Heart left ventricle (tissue), 16 donors: ENCODE measurements at places on chromosomes 4 and X.

DNA sequence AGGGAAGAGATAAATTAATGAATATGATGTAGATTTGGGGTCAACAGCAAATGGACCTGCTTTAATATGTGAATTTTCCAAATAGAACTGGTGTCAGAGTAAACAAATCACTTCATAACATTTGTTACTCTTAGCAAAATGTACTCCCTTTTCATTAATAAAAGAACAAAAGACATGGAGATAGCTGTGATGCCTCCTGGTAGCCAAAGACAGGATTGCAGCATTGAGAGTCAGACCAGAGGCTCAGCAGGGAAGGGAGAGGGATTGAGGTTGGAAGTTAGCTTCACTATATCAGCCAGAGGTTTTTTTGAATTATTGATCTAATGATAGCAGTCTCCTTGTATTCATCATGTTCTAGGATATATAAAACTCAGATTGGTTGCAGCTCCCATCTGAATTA lies 17.4 kb upstream of the RAB40A start:
- H3K27me3 ChIP-seq, result no peaks in the 10 kb centered on the region
- no peak for DNase-seq
- H3K4me1 ChIP-seq, result no peaks in the 10 kb centered on the region

GRCh38 chr4:162912482-162912881 lies 254.2 kb downstream of the NAF1 start:
- no peak for DNase-seq
- no peaks in the 10 kb centered on the region for H3K27me3 ChIP-seq
- no peak overlapping the region for H3K27ac ChIP-seq
- no peaks in the 10 kb centered on the region for H3K4me1 ChIP-seq
- H3K4me3 ChIP-seq, result no peak overlapping the region

DNA sequence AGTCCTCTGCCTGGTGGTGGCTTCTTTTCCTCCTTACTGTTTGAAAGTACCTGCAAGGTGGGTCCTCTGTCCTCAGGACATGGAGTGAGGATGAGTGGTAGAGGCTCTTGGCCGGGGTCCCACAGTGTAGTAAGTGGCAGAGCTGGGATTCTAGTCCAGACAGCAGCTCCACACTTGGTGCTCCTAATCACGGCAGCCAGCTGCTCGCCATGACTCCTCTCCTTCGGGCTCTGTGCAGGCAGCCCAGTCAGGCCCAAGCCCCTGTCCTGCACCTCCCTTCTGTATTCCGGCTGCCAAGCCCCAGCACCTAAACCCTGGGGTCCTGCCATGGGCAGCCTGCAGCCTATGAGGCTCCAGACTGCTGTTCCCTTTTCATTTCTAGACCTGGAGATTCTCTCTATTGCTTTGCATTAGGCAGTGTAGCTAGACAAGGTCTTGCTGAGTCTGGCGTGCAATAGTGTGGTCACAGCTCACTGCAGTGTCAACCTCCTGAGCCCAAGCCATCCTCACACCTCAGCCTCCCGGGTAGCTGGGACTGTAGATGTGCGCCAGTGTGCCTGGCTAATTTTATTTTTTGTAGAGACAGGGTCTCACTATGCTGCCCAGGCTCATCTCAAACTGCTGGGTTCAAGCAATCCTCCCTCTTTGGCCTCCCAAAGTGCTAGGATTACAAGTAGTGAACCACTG lies 24.9 kb downstream of the NSD2 start:
- DNase-seq, result no peak
- no peaks in the 10 kb centered on the region for H3K36me3 ChIP-seq
- H3K27ac ChIP-seq, result no peak overlapping the region
- H3K4me1 ChIP-seq, result peaks cover 7% of the 10 kb centered on the region
- no peak overlapping the region for H3K4me3 ChIP-seq
- H3K27me3 ChIP-seq, result no peaks in the 10 kb centered on the region

- no peaks in the 10 kb centered on the region for H3K4me1 ChIP-seq
- no peaks in the 10 kb centered on the region for H3K36me3 ChIP-seq
- no peak overlapping the region for H3K4me3 ChIP-seq
- DNase-seq, result no peak
- H3K27me3 ChIP-seq, result no peaks in the 10 kb centered on the region
Measured at GRCh38 chr4:14910411-14910810, 91.9 kb upstream of the CPEB2 start.

DNA sequence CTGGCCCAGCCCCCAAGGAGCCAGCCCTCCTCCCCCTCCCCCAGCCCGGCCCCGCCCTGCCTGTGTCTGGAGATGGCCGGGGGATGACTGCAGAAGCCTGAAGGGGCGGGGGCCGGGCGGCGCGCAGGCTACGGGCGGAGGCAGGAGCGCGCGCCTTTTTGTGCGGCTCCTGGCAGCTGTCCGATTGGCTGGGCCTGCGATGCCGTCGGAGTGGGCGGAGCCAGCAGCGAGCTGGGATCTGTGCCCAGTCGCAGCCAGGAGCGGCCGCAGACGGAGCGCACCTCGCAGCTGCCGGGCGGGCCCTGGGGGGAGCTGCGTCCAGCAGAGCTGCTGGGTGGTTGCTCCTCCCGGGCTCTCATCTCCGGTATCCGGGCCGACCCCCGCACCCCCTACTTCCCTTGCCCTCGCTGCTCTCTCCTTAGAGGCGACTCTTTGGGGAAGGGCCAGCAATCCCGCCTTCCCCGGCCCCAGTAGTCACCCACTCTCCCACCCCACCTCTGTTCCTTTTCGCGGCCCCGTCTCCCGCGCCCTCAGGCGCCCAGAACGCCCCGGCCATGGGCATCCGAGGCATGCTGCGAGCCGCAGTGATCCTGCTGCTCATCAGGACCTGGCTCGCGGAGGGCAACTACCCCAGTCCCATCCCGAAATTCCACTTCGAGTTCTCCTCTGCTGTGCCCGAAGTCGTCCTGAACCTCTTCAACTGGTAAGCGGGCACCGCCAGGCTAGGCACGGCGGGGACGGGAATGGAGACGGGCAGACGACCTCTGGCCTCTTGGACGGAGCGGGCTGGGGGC lies at the start of gene GABRQ:
Gene GABRQ (plus strand): TSS at position 247 of the 794 bp plus-strand sequence. CDS start 308 bp downstream, at position 555.
- DNase-seq, result peak; percentile 27

DNA sequence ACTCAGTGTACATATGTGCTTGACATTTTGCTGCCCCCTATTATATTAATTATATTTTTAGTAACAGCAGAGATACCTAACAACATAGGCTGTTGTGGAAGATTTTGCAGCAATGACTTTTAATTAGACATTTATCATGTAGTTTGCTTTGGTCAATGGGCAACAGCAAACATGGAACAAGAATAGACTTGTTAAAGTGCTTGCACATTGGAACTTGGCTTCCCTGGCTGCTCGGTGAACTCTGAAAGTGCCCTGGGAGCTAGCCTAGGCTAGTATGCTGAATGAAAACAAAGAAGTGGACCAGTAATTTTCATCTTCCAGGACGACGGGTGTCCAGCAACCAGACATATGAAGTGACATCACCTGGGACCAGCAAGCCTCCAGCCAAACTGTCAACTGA lies 1157.1 kb downstream of the ARAP2 start:
- no peaks in the 10 kb centered on the region for H3K36me3 ChIP-seq
- no peak overlapping the region for H3K27ac ChIP-seq
- no peak for DNase-seq
- H3K4me1 ChIP-seq, result no peaks in the 10 kb centered on the region
- no peak overlapping the region for H3K4me3 ChIP-seq
- no peaks in the 10 kb centered on the region for H3K27me3 ChIP-seq

GRCh38 chrX:118551426-118551825 lies 55.8 kb downstream of the DOCK11 start:
- DNase-seq, result no peak
- H3K4me3 ChIP-seq, result no peak overlapping the region

DNA sequence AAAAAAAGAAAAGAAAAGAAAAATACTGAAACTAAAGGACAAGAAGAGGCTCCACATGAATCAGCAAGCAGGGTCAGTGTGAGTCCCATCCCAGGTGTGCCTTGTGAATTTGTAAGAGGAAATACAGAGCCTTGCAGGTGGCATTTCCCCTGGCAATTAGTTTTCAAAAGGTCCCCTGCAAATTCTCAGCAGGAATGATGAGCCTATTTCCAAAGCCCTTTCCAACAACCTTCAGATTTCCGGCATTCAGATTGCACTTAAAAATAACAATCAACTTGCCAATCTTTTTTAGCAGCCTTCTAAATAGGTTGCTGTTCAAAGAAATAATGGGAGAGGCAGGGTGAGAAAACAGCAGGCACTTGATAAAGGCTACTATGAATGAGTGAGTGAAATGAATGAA lies 66.4 kb upstream of the OR13H1 start:
- no peak overlapping the region for H3K27ac ChIP-seq
- DNase-seq, result no peak
- H3K27me3 ChIP-seq, result no peaks in the 10 kb centered on the region
- no peaks in the 10 kb centered on the region for H3K36me3 ChIP-seq
- no peaks in the 10 kb centered on the region for H3K4me1 ChIP-seq

- no peak overlapping the region for H3K27ac ChIP-seq
- H3K4me1 ChIP-seq, result no peaks in the 10 kb centered on the region
- H3K36me3 ChIP-seq, result no peaks in the 10 kb centered on the region
- no peaks in the 10 kb centered on the region for H3K27me3 ChIP-seq
- DNase-seq, result no peak
Measured at GRCh38 chrX:28273736-28274135, 292.5 kb upstream of the DCAF8L1 start.

GRCh38 chr4:76729980-76730379 lies 168.0 kb downstream of the SOWAHB start:
- H3K27me3 ChIP-seq, result no peaks in the 10 kb centered on the region
- no peak for DNase-seq
- H3K36me3 ChIP-seq, result no peaks in the 10 kb centered on the region
- no peak overlapping the region for H3K4me3 ChIP-seq

DNA sequence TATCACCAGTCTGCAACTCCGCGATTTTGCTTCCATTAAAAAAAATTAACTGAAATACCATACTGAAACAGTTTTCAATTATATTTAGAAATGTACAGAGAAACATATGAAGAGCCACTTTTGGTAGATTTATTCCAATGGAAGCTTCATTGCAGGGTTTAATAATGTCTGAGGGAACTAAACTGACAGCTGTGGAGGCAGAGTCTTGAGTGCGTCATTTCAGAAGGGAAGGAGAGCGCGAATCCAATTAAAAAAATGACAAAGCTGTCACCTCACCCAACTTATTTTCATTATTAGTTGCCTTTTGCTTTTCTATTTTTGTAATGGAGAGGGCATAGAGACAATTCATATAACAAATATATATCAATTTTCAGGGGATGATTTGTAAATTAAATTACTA lies 104.0 kb downstream of the UNC5C start:
- no peaks in the 10 kb centered on the region for H3K27me3 ChIP-seq
- no peak overlapping the region for H3K4me3 ChIP-seq
- H3K27ac ChIP-seq, result no peak overlapping the region
- H3K36me3 ChIP-seq, result no peaks in the 10 kb centered on the region

GRCh38 chrX:41200785-41201184 lies 115.5 kb downstream of the USP9X start:
- no peak overlapping the region for H3K27ac ChIP-seq
- H3K4me3 ChIP-seq, result no peak overlapping the region
- no peaks in the 10 kb centered on the region for H3K27me3 ChIP-seq
- peaks cover 5% of the 10 kb centered on the region for H3K36me3 ChIP-seq
- no peak for DNase-seq

DNA sequence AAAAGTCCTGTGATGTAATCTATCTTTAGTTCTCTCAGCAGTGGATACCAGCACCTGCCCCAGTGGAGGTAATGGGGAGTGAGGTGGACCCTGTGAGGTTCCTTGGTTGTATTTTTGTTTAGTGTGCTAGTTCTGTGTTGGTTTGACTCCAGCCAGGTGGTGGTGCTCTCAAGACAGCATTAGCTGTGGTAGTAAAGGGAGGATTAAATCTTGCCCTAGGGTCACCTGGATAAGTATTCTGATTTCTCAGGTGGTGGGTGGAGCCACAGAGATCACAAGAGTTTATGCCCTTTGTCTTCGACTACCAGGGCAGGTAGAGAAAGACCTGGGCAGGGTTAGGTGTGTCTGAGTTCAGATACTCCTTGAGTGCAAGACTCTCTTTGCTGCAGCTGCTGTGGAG lies 176.3 kb upstream of the EDA2R start:
- no peak for DNase-seq
- H3K27me3 ChIP-seq, result no peaks in the 10 kb centered on the region
- no peak overlapping the region for H3K4me3 ChIP-seq
- H3K4me1 ChIP-seq, result no peaks in the 10 kb centered on the region
- H3K36me3 ChIP-seq, result no peaks in the 10 kb centered on the region

GRCh38 chr4:13906727-13907126 lies 279.2 kb upstream of the BOD1L1 start:
- DNase-seq, result no peak
- H3K4me3 ChIP-seq, result no peak overlapping the region
- H3K27ac ChIP-seq, result no peak overlapping the region
- no peaks in the 10 kb centered on the region for H3K36me3 ChIP-seq
- no peaks in the 10 kb centered on the region for H3K4me1 ChIP-seq
- no peaks in the 10 kb centered on the region for H3K27me3 ChIP-seq

DNA sequence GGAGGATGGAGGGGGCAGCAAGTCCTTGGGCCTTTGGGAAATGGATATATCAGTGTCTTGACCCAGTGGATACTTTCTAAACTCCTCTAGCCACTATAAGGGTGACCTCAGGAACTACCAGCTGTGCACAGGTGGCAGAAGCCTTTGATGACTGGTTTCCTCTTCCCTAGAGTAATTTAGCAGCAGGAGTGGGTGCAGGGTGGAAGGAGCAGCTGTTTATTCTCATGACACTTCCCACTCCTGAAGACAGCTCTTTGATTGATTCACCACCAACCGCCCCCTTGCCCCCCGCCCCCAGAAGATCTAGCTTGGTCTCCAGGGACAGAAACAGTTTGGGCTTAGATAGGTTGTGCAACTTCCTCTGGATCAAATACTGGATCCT lies 63.0 kb downstream of the GPC3 start:
- no peak overlapping the region for H3K27ac ChIP-seq
- DNase-seq, result no peak
- no peaks in the 10 kb centered on the region for H3K4me1 ChIP-seq
- no peaks in the 10 kb centered on the region for H3K27me3 ChIP-seq
- no peaks in the 10 kb centered on the region for H3K36me3 ChIP-seq

- peaks cover 4% of the 10 kb centered on the region for H3K27me3 ChIP-seq
- H3K27ac ChIP-seq, result no peak overlapping the region
- no peaks in the 10 kb centered on the region for H3K4me1 ChIP-seq
Measured at GRCh38 chrX:45329217-45329616, 128.5 kb upstream of the DIPK2B start.

DNA sequence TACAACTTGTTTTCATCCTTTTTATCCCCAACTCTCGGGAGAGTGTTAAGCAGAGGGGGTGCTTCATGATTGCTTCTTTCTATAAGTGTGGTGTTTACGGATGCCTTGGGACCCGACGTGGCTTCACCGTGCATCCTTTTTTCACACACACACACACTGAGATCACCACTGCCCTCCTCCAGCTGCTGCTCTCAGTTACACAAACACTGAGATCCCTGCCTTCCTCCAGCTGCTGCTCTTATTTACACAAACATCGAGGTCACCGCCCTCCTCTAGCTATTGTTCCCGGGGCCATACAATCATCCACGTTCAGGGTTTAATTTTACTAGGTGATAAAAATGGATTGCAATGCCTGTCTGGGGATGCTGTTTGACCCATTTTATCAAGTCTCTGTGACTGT lies 155.4 kb upstream of the FAM9B start:
- no peaks in the 10 kb centered on the region for H3K27me3 ChIP-seq
- no peak for DNase-seq
- no peaks in the 10 kb centered on the region for H3K4me1 ChIP-seq

- H3K27ac ChIP-seq, result no peak overlapping the region
- no peaks in the 10 kb centered on the region for H3K27me3 ChIP-seq
- DNase-seq, result no peak
Measured at GRCh38 chr4:16804581-16804980, 93.9 kb downstream of the LDB2 start.
